ENCODE measurements at places on chromosomes 16 and 17.

DNA sequence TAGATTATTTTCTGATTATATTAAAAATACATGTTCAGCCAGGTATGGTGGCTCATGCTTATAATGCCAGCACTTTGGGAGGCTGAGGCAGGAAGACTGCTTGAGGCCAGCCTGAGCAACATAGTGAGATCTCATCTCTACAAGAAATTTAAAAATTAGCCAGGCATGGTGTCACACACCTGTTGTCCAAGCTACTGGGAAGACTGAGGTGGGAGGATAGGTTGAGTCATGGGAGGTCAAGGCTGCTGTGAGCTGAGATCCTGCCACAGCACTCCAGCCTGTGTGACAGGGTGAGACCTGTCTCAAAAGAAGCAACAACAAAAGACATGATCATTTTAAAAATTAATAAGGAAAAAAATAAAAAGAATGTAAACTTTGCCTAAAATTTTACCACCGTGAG lies 40.7 kb downstream of the PRAC1 start:
- no peak for DNase-seq

DNA sequence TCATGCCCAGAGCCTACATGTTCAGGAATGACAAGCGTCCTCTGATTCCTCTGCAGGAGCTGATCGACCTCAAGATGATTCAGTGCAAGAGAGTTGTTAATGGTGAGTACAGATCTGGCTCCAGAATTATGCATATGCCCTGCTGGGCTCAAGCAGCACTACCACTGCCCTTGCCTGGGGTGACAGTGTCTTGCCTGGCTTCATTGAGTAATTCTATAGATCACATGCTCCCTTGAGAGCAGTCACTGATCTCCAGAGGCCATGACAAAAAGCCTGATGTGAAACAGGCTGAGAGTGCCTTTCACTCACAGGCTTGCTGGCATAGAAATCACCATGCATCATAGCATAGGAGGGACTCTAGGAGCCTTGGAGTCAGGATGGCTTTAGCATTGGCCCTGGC lies 26.4 kb downstream of the DUS2 start:
- no peak for DNase-seq

DNA sequence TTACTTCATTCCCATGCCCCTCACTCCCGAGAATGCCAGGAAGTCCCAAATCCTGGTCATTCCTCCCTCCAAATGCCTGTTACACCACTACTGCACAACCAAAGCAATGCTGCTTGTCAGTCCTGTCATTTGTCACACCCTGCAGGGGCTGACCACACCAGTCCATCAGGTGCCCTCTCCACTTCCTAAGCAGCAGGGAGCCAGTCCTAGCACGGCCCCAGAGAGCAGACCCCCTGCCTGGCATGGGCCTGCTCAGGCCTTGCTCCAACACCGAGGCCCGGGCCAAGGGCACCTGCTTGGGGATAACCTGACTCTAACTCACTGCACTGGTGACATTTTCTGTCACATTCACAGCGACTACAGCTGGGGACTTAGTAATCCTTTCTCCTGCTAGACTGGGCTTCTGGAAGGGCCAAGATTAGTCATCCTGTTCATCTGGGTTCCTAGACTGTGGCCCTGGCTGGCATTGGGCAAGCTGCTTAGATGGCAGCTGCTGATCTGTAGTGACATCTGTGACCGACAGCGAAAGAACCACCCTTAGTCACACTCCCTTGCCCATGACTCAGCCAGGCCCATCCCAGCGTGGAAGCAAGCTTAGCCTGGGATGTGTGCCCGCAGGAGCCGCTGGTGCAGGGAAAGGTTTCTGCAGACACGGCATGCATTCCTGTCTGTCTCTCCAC lies 5.4 kb downstream of the ALYREF start:
- no peak for DNase-seq

- DNase-seq: no peak
Measured at GRCh38 chr17:71828182-71828596, 292.6 kb upstream of the SOX9 start.

GRCh38 chr17:61225178-61225882 lies 174.3 kb upstream of the TBX2 start:
- no peak for DNase-seq

DNA sequence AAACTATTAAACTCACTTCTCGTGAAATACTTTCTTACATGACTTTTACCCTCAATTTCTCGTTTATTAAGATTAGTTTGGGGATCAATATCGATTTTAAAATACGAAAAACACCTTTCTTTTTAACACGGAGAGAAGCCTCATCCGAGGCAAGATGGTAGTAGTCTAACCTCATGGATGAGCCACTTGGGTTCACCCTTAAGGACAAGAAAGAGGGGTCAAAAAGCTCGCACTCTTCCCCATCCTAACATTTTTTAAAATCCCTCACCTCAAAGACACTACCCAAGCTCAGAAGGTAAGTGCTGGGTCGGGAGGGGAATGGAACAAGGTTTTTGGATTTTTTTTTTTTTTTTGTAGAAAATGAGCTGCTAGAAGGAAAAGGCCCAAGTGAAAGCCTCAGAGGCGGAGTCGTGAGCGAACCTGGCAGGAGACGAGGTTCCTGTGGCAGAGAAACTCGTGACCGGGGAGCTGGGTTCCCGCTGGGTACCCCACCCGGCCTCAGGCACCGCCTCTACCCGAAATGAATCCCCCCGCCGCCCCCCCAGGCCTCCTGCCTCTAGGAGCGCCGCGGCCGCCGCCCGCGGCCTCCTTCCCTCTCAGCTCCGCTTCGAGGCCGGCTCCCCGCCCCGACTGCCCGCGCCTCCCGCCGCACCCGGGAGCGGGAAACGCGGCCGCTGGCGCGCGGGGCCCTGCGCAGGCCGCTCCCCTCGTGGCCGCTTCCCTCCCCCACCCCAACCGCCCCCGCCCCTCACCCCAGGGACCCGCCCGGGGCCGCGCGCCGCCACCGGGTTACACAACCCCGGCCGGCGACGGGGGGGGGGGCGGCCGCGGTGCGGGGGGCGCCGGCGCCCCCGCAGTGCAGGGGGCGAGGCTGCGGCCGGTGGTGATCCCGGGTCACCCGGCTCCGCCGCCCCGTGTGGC lies 1.6 kb downstream of the NUFIP2 start:
- DNase-seq: peak; percentile 23

DNA sequence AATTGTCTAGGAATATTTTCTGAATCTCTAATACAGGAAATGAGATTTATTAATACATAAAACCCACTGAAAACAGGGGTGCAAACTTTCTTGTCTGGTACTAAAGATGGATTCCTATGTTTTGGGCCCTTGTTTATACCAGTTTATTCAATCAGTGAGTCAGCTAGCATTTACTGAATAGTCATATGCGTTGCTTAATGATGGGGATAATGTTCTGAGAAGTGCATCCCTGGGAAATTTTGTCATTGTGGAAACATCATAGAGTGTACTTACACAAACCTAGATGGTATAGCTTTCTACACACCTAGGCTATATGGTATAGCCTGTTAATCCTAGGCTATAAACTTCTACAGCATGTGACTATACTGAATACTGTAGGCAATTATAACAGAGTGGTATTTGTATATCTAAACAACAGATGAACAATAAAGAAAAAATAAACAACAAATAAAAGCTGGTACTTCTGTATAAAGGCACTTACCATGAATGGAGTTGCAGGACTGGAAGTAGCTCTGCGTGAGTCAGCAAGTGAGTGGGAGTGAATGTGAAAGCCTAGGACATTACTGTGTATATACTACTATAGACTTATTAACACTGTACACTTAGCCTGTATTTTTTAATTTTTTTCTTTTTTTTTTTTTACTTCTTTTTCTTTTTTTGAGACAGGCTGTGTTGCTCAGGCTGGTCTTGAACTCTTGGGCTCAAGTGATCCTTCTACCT lies 63.7 kb downstream of the SIAH1 start:
- DNase-seq: no peak

DNA sequence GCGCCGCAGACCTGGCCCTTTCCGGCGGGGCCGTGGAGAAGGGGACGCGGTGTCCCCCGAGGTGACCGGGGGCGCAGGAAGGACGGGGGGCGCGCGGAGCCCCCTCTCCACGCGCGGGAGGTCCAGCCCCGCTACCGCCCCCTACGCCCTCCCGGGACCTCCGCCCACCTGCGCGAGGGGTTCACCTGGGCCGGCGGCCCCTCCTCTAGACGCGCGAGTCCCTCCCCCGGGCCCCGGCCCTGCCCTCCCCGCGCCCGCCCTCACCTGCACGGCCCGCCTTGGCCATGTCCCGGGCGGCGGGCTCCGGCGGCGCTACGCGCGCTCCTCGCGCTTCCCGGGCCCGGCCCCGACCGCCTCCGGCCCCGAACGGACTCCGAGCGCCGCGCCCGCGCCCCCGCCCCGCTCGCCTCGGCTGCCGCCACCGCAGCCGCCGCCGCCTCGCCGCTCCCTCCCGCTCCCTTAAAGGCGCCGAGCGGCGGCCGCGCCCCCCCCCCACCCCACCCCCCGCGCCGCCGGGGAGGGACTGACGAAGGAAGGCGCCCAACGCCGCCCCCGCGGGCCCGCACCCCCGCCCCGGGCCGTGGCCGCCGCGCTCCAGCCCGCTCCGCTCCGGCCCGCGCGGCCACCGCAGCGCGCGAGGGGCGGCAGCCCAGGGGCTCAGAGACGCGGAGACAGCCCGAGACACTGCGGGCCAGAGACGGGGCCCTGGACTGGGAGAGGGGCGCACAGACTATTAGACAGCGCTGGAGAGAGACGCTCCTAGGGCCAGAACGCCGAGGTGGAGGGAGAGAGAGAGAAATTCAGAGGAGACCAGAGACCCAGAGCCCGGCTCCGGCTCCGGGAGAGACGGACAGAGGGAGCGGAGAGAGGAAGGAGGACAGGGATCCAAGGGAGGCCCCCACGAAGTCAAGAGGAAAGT lies at the start of gene PITPNM3:
PITPNM3 (minus strand) TSS at position 435 of the 919 bp plus-strand sequence; CDS start at position 286, 149 bp downstream.
- DNase-seq: no peak

- DNase-seq: peak; percentile 68
Measured at GRCh38 chr17:80455336-80455710, 21.1 kb downstream of the NPTX1 start.

GRCh38 chr16:59021751-59022150 lies 287.6 kb upstream of the GOT2 start:
- DNase-seq: no peak

DNA sequence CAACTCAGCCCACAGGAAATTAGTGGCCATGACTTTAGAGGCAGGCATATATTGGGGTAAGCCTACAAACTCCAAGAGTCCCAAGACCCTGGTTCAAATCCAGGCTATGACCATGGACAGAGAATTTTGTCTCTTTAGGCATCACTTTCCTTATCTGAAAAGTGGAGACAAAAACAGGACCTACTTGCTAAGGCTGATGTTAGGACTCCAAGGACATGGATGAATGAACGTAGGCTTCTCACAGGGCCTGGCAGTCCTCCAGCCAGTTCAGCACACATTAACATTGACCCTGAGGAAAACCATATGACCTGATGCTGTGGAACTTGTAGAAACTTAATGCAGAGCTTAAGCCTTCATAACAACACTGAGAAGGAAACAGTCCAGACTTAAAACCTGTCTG lies 1.4 kb downstream of the FKBP10 start:
- DNase-seq: no peak

DNA sequence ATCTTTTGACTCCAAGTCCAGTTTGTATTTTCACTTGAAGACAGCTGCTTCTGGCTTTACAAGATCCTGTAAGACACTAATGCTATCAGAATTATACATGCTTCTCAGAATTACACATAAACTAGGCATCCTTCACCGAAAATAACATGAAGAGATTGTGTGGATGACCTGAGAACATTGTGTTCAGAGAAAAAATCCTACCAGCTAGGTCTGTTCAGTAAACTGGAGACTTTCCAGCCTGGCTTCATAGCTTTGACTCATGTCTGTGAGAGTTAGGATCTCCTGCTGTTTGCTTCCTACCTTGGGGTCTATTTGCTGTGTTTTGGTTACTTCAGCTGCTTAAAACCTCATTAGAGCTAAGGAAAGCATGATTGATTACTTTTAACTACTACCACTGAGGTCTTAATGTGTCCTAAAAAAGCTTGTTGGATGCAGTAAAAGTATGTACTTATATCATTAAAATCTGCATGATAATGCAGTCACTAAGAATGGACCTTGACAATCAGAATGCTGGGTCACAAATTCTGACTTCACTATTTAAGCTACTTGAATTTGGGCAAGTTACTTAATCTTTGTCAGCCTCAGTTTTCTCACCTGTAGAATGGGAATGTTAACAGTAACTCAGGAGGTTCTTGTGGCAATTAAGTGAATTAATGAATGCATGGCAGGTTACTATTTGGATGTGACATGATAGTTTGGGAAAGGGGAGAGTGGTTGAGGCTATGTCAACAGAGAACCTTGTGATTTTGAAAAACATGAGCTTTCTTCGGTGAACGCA lies 8.0 kb upstream of the MYH13 start:
- DNase-seq: no peak

GRCh38 chr17:14311981-14312380 lies 11.1 kb downstream of the HS3ST3B1 start:
- no peak for DNase-seq

GRCh38 chr16:2046893-2047329 lies 723 bp downstream of the NTHL1 start:
- no peak for DNase-seq

- DNase-seq: no peak
Measured at GRCh38 chr16:6771956-6772355, 560.7 kb upstream of the RBFOX1 start.

- peak; percentile 69 for DNase-seq
Measured at GRCh38 chr16:642189-643049, 791 bp downstream of the MCRIP2 start.

- no peak for DNase-seq
Measured at GRCh38 chr17:59828478-59828760, 64.3 kb downstream of the TUBD1 start.

DNA sequence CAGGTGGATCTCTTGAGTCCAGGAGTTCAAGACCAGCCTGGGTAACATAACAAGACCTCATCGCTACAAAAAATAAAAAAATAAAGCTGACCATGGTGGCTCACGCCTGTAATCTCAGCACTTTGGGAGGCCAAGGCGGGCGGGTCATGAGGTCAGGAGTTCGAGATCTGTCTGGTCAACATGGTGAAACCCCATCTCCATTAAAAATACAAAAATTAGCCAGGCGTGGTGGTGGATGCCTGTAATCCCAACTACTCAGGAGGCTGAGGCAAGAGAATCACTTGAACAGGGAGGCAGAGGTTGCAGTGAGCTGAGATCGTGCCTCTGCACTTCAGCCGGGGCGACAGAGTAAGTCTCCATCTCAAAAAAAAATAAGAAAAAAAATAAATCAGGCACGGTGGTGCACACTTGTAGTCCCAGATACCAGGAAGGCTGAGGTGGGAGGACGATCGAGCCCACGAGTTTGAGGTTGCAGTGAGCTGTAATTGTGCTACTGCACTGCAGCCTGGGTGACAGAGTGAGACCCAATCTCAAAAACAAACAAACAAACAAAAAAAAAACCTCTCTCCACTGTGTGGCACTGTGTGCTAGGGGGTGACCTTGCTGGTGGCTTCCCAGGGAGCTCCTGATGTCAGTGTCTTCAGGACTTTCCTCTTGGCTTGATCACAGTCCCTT lies 19.8 kb upstream of the MAPK3 start:
- no peak for DNase-seq

GRCh38 chr16:67517155-67517445 lies 11.5 kb upstream of the RIPOR1 start:
- no peak for DNase-seq

GRCh38 chr16:66269617-66270332 lies 96.7 kb upstream of the CDH5 start:
- DNase-seq: no peak
